Stimulated activated CD8-positive, alpha-beta memory T cell treated with anti-CD3 and anti-CD28 coated beads, Interleukin-7, amount 100 ng/mL, for 48 hours (primary cell): ENCODE measurements at places on chromosomes 12 and 14.

GRCh38 chr12:129269756-129270495 lies 416.6 kb downstream of the GLT1D1 start:
- no peak for DNase-seq

GRCh38 chr12:102948941-102949352 lies 8.5 kb upstream of the ASCL1 start:
- no peak for DNase-seq

- DNase-seq = no peak
Observed at GRCh38 chr14:106840258-106840657, 1313.9 kb downstream of the TMEM121 start.

DNA sequence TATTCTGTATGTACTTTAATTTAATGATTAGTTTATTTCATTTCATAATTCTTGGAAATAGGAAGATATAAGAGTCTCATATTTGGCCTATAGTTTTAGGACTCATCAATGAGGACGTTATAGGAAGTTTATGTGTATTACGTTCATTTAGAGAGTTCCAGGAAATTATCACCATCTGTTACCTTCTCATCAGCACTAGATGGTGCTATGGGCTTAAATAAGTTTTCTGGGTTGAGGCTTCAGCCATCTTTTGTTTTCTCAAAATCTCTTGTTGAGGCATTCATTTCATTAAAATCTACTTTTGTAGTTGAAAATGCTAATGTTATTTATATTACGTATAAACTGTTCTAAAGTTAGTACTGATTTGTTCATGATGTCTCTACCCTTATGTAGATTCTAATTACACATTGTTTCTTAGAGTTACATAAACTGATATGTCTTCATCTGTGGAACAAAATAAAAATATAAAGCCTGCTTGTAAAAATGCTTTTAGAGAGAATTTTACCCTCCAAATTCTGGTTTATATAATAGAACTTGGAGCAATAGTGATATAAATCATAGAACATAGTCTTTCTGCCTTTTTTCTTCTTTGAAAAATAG lies 89.2 kb downstream of the CFAP54 start:
- DNase-seq = no peak

DNA sequence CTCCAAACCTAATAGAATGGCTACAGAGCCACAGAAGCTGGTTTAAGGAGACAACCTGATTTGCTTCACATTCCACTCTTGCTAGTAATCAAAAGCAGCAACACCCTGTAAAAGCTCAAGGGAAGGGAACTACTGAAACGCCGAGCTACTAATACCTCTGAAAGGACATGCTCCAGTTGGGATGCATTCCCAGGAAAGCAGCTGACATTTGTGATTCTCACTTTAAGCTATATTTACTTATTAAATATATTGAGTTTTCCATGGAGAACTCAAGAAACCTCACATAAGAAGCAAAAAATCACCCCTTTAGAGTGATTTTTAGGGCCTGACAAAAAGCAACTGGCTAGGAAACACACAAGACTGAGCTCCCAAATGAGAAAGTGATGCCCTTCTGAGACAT lies 1073.0 kb upstream of the FLRT2 start:
- DNase-seq = no peak

- DNase-seq = no peak
Observed at GRCh38 chr12:2606186-2606910, 188.4 kb upstream of the FKBP4 start.

GRCh38 chr14:76574416-76575095 lies 186.7 kb upstream of the VASH1 start:
- DNase-seq = no peak

DNA sequence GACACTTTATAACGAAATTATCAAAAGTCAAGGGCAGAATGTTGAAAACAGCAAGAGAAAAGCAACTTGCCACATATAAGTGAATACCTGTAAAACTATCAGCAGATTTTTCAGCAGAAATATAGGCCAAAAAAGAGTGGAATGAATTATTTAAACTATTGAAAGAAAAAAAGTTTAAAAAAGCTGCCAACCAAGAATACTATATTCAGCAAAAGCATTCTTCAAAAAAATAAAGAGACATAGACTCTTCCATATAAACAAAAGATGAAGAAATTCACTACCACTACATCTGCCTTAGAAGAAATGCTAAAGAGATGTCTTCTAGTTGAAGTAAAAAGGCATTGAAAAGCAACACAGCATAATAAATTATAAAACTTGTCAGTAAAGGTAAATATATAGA lies 80.6 kb upstream of the CPNE8 start:
- no peak for DNase-seq

DNA sequence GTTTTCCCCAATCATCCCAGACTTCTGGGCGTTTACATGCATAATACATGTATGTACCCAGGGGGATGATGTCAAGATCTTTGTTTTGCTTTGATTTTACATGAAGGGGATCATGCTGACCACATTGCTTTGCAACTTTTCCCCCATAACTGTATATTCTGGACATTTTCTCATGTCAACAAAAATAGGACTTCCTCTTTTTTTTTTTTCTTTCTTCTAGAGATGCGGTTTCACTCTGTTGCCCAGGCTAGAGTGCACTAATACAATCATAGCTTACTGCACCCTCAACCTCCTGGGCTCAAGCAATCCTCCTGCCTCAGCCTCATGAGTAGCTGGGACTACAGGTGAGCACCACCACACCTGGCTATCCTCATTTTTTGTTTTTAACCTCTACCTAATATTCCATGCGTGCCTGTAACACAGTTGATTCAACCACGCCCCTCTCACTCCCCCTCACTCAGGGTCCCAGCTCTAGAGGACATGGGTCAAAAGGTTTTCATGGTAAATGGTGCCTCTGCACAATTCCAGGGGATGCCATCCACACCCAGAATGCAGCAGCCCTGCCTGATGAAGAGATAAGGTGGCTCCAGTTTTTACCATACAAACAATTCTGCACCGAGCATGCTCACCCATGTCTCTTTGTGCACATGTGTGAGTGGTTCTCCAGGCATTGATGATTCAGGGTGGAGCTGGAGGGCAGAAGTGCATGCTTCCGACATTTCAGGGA lies 32.0 kb upstream of the CIPC start:
- no peak for DNase-seq

GRCh38 chr12:114762490-114763110 lies 78.6 kb upstream of the TBX3 start:
- DNase-seq = no peak

DNA sequence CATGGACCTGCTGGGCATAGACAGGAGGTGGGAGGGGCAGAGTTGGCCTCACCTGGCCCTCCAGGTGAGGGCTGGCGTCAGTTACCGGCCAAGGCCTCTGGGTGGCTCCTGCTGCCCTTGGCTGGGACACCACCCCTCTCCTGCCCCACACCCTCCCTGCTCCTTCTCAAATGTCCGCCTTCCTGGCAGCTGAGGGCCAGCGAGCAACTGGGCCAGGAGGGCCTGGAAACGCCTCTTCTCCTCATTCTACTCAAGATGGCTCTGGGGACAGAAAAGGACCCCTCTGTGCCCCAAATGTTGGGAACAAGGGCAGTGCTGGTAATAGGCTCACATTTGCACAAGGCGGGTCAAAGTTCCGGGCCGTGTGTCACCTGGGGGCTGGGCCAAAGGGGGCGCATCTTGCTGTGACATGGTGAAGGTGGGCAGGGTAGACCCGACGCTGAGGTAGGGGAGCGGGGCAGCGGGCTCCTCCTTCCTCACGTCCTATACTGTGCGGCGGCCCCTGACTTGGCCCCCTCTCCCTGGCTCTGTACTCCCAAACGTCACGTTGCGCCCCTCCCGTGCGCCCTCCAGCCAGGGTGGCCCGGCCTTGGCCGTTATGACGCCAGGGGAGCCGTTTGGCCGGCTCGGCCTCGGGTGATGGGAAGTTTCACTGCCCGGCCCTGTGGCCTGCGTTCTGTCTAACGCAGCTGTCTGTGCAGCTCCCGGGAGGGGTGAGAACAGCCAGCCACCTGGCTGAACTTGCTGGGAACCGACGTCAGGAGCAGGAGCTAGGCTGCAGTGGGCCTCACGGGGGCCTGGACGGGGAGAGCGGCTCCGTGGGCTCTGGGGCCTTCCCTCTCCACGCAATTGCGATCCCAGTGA lies 18.0 kb upstream of the DLK1 start:
- DNase-seq = no peak

DNA sequence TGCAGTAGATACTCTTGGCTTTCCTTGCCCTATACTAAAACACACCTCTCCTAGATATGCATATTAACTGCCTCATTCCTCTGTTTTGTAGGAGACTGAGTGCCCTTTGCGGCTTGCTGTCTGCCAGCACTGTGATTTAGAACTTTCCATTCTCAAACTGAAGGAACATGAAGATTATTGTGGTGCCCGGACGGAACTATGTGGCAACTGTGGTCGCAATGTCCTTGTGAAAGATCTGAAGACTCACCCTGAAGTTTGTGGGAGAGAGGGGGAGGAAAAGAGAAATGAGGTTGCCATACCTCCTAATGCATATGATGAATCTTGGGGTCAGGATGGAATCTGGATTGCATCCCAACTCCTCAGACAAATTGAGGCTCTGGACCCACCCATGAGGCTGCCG lies 15.4 kb downstream of the TRAFD1 start:
- no peak for DNase-seq

DNA sequence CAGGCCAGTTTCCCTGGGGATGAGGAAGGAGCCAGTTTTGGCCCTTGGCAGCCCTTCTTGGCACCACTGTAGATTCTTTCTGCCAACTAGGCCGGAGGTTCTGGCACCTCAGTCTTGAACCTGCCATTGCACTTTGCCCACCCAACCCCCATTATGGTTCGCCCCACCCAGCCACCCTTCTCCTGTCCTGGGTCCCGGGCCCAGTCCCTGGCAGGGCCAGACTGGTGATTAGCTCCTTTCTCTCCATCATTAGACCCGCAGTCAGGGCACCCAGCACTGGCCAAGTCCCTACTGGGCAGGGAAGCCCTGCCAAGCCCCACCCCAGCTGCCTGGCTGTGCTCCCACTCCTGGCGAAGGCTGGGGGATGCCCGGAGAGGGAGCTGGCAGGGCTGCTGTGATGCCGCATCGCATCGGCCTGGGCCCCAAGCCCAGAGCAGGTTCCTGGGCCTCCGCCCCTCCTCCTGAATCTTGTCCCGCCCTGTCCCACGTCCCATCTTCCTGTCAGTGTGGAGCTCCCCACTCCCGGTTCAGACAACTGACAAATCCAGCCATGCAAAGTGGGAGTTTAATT lies 9.8 kb downstream of the FAM222A start:
- DNase-seq = no peak

DNA sequence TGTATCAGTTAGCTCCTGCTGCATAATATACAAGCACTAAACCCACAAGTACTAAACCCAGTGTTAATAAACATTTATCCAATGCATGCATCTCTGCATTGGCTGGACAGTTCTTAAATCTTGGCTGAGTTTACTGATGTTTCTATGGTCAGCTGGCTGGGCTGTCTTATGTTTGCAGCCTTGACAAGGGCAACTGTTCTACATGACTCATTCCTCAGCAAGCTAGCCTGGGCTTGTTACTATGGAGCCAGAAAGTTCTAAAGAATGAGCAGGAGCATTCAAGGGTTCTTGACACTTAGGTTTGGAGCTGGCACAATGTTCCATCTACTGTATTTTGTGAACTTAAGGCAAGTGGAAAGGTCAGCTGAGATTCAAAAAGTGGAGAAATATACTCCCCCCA lies 199.1 kb downstream of the GLT1D1 start:
- DNase-seq = no peak

GRCh38 chr14:94079891-94080620 lies 946 bp downstream of the DDX24 start:
- no peak for DNase-seq

DNA sequence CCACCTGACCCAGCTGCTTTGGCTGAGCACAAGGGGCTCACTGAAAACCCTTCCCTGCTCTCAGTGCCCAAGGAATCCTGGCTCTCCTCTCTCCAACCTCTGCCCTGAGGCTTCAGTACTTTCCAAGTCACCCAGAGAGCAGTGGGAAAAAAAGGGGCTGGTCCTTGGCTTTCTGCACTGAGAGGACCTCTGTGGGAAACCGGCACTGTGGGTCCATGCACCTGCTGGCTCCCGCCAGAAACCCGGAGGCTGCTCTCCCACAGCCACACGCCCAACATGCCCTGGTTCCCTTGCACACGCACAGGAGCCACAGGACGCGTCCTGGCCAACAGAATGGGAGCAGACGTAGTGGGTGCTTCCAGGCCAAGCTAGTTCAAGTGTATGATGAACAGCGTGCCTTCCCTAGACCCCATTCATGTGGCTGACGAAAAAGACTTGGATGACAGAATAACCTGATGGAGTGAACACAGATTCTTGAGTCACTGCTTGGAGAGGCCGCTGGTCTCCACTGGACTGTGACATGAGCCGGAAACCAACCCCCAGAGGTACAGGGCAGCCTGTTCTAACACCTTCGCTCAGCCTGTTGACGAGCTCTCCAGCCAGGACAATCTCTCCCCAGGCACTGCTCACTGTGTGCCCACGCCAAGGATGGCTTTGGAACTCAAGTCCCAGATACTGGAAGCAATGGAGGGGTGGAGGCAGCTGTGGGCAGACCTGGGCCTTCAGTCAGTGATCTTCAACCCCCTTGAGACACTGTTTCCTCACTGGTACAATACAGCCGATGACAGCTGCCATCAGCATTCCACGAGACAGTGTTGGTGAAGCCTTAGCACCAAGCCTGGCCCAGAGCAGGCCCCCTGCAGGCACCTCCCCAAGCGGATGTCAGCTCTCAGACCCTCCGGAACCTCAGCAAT lies 87.7 kb downstream of the ITPK1 start:
- DNase-seq = no peak

- no peak for DNase-seq
Observed at GRCh38 chr12:111870706-111871105, 28.7 kb downstream of the MAPKAPK5 start.

GRCh38 chr12:6106218-6106617 lies 18.3 kb downstream of the VWF start:
- no peak for DNase-seq

GRCh38 chr12:51593539-51593938 lies 2.5 kb downstream of the SCN8A start:
- DNase-seq = no peak

GRCh38 chr14:30331030-30331429 lies 227.9 kb upstream of the G2E3 start:
- DNase-seq = no peak

DNA sequence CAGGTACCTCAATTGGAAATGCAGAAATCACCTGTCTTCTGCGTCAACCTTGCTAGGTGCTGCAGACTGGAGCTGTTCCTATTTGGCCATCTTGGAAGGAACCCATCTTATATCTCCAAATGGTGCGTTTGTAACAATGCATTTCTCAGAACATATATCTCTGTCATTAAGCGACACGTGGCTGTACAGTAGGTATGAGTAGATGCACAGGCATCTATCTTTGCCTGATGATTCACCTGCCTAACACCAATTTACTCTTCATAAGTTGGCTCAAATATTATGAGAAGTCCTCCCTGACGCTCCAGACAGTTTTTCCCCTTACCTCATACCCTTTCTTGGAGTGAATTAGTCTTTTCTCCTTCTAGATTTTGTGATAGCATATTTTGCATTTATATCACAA lies 44.2 kb downstream of the GPR137C start:
- no peak for DNase-seq
